ENCODE measurements at places on chromosomes 3 and 15. TPM values are rescaled to one million over a fixed set of nuclear protein-coding genes. Genes with fewer than 3 reads are reported as not detected.

Gene CILP
- total RNA-seq, result 0.04 TPM

Gene METTL6
- total RNA-seq, result 25.6 TPM

- H3K4me3 ChIP-seq, result no peak overlapping the region
- no peak for DNase-seq
- H3K4me1 ChIP-seq, result no peaks in the 10 kb centered on the region
- no peaks in the 10 kb centered on the region for H3K36me3 ChIP-seq
These were observed 147.5 kb downstream of the FILIP1L start for GRCh38 chr3:99966662-99967416.

Gene COL6A6
- total RNA-seq, result 0.07 TPM
